AG08395 (cell line): ENCODE measurements at places on chromosomes 16 and 17.
A peak's percentile ranks its signal among the peaks of the same experiment; 100 is the strongest.

GRCh38 chr16:84502075-84502474, 2.4 kb downstream of the MEAK7 start:
- DNase-seq, result no peak

DNA sequence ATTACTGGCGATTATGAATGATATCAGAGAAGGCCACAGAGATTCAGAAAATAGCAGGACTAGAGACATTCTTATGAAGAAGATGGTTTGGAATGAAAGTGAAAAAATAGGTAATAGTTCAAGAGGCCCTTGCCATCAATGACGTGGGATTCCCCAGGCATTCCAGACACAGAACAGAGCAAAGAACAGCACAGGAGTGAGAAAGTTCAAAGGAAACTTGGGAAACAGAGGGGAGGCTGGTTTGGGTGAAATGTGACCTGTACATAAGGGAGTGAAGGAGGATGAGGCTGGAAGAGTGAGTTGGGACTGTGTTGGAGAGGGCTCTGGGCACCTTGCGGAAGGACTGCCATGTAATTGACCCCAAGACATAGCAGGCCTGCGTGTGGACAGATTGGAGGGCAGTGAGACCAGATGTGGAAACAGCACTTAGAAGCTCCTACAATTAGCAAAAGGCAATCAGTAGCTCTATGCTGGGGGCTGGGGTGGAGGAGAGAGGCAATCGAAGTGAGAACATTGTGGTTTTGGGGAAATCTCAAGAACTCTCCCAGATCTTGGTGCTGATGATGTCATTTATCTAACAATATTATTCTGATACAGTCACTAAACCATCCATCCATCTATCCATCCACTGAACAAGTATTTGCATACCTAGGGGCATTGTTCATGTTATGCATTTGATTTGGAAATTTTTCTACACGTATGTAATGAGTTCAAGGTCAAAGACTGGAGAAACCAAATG, 365.3 kb upstream of the ZFHX3 start:
- no peak for DNase-seq

- peak; percentile 60 for DNase-seq
These were observed 64.5 kb upstream of the MED9 start for GRCh38 chr17:17412326-17412725.

DNA sequence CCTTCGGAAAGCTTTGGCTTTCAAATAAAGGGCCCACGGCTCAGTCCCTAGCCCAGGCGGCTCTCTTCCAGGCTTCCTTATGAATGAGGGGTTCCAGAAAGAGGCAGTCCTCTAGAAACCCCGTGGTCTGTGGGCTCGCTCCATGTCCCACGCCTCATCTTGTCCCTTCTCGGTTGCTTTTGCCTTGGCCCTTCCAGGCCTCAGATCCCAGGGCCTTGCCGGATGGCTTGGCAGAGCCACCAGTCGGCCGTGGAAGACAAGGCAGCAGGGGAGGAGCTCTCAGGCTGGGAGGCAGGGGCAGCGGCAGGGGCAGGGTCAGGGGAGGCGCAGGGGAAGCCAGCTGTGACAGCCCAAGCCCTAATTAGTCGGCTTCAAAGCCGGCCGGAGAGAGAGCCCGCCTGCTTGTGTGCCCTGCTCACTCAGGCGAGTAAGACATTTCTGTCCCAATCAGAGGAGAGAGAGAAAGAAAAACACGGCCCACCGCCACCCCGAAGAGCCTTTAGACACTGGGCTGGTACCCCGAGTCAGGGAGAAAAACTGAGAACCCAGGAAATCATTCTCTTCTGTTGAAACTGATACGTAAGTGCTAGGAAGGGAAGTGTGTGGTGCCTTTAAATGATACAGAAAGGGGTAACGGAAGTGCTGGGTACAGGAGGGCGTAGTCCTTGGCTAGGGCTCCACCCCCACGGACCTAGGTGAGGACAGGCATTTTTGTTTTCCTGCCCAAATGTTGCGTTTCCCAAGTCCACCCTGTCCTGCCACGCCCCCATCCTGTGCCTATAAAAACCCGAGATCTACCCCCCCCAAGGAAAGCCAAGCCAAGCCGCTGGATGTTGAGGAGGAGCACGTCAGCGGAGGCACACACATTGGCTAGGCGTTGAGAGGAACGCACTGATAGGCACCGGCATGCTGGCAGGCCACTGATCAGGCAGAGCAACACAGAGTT, 27.8 kb upstream of the MEIOC start:
- DNase-seq, result no peak

DNA sequence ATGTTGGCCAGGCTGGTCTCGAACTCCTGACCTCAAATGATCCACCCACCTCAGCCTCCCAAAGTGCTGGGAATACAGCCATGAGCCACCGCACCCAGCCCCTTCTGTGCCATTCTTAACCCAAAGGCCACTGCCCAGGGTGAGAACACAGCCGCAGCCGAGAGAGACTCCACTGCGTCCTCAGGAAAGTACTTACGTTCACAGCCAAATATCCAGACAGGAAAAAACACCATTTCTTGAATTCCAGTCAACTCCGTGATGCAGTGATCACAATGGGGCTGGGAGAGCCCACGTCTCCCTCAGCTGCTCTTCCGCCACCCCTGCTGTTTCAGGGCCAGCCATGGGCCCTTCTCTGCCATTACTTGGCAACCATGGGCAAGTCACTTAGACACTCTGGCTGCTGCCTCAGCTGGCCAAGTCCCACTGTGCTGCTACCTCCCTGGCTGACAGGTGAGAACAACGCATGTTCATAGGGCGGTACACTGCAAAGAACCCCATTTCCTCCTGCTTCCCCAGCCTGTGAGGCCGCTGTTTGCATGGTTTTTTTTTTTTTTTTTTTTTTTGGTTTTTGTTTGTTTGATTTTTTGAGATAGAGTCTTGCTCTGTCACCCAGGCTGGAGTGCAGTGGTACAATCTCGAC, 4.3 kb downstream of the CDIP1 start:
- DNase-seq, result no peak

- no peak for DNase-seq
These were observed 255.4 kb upstream of the CACNG5 start for GRCh38 chr17:66579556-66579955.

DNA sequence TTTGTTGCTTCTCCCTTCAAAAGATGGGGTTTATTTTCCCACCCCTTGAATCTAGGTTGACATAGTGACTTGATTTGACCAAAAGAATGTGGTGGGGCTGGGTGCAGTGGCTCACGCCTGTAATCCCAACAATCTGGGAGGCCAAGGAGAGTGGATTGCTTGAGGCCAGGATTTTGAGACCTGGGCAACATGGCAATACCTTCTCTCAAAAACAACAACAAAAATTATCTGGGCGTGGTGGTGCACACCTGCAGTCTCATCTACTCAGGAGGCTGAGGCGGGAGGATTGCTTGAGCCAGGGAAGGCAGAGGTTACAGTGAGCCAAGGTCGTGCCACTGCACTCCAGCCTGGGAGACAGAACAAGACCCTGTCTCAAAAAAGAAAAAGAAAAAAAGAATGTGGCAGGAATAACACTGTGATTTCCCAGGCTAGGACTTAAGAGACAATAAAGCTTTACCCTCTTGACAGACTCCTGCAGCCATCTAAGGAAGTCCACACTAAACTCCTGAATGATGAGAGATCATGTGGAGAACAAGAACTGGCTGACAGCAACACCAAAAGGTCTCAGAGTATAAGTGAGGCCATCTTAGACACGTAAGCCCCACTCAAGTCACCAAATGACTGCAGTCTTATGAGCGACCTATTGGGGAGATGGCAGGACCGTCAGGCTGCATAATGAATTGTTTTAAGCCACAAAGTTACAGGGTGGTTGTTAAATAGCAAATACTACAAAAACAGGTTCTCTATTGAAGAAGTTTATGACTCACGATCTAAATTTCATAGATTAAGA, 37.0 kb downstream of the FBXL20 start:
- no peak for DNase-seq

- no peak for DNase-seq
These were observed 431.2 kb downstream of the SLC39A11 start for GRCh38 chr17:72661116-72661944.

DNA sequence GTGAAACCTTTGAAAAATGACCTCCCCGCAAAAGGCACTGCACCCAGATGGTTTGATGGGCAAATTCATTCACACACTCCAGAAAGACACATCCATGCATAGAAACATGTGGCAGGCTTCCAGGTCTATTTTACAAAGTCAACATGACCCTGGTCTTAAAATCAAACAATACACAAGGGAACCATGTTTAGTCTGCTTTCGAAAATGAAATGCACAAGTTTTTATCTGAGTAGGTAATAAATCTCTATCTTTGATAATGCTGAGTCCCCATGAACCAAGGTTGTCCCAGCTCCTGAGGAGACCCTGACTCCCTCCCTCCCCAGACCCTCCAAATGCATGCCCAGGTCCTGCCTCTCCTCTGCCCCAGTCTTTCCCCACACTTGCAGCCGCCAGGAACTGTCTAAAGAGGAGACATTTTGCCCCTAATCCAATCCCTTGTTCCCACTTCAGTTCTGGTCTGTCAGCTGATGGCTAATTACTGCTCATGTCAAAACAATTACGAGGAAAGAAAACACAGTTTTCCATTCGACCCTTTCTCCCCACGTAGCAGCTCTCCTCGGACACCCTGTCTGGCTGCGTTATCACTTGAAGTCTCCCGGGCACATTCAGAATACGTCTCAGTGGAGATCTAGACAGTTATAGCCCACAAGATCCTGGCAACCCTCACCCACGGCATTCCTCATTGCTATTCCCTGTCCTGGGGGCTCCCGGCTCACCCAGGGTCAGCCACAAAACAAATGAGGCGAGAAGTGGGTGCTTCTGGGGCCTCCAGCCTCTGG, 68.8 kb upstream of the RCVRN start:
- DNase-seq, result no peak

- no peak for DNase-seq
These were observed 76.0 kb downstream of the CREBBP start for GRCh38 chr16:3804426-3805016.

DNA sequence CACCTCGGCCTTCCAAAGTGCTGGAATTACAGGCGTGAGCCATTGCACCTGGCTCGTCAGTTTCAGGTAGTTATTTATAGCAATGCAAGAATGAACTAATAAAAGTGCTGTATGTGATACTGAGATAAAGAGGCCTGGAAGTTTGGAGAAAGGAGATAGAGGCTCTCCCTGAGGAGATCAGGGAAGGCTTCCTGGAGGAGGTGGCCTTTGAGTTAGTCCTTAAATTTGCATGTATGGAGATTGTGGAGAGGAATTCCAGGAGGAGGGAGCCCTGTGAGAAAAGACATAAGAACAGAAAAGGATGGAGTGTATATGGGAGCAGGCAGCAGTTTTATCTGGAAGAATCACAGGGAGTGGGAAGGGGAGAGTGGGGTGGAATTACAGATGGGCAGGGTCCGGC, 276.6 kb upstream of the EEF2KMT start:
- DNase-seq, result no peak

DNA sequence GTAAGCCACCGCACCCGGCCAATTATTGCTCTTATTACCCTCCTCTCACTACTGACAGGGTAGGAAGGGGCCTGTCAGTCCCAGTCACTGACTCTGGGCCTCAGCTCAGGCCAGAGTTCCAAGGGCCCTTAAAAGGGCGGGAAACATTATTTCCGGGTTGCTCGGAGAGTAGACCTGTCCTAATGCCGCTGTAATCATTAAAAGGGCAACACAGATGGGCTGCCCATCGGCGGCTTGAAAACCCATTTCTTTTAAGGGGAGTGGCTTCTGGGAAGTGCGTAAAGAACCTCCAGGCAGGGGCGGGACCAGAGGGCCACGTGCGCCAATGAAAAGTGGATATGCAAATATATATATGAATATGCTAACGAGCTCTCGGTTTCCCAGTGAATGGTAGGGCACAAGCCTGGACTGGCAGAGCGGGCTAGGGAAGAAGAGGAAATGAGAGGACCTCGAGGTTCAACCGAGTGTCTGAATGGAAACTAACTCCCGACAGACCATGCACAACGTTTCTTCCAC, 26.6 kb downstream of the PIPOX start:
- no peak for DNase-seq

GRCh38 chr16:28260193-28260592, 32.1 kb upstream of the SBK1 start:
- no peak for DNase-seq

DNA sequence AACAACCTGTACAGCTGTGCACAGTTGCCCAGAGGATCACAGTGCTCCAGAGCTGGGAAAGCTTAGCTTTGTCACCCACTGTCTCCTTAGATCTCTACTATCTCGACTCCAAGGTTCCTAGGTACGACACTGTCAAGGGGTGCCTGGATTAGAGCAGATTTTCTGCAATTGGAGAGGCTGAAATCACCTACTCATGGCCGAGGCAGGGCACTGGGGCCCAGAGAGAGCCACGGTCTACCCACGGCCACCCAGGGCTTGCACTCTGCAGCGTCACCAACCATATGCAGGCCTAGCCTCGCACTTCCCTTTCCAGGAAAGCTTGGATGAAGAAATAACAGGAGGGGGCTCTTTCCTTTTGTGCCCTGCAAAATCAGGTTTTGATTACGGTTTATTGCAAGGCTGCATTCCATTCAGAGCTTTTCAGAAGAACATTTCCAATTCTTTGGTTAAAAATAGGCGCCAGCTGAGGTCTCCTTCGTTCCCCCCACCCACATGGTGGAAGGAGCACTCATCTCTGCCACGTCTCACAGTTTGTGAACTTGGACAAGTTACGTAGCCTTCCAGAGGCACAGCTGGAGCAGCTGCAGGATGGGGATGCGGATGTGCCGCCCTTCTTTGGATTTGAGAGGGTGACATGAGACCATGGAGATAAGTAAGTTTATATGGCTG, 80.0 kb downstream of the IRX5 start:
- no peak for DNase-seq
